ENCODE measurements at places on chromosomes 3 and 15.
A peak's percentile ranks its signal among the peaks of the same experiment; 100 is the strongest.

DNA sequence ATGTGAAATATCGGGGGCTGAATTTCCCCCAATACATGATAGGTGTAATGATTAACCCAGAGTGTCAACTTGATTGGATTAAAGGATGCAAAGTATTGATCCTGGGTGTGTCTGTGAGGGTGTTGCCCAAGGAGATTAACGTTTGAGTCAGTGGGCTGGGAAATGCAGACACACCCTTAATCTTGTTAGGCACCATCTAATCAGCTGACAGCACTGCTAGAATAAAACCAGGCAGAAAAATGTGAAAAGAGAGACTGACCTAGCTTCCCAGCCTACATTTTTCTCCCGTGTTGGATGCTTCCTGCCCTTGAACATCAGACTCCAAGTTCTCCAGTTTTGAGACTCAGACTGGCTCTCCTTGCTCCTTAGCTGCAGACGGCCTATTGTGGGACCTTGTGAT lies 247.8 kb downstream of the OTOL1 start:
- no peak for DNase-seq

- no peak for DNase-seq
Observed at GRCh38 chr3:111727843-111728565, 131.1 kb upstream of the PHLDB2 start.

GRCh38 chr3:120218981-120219380 lies 66.0 kb downstream of the GPR156 start:
- no peak for DNase-seq

- peak; percentile 71 for DNase-seq
Observed at GRCh38 chr3:186217820-186218164, 108.9 kb upstream of the ETV5 start.

GRCh38 chr15:56732135-56732885 lies 999 bp downstream of the ZNF280D start:
- DNase-seq = peak; percentile 47

DNA sequence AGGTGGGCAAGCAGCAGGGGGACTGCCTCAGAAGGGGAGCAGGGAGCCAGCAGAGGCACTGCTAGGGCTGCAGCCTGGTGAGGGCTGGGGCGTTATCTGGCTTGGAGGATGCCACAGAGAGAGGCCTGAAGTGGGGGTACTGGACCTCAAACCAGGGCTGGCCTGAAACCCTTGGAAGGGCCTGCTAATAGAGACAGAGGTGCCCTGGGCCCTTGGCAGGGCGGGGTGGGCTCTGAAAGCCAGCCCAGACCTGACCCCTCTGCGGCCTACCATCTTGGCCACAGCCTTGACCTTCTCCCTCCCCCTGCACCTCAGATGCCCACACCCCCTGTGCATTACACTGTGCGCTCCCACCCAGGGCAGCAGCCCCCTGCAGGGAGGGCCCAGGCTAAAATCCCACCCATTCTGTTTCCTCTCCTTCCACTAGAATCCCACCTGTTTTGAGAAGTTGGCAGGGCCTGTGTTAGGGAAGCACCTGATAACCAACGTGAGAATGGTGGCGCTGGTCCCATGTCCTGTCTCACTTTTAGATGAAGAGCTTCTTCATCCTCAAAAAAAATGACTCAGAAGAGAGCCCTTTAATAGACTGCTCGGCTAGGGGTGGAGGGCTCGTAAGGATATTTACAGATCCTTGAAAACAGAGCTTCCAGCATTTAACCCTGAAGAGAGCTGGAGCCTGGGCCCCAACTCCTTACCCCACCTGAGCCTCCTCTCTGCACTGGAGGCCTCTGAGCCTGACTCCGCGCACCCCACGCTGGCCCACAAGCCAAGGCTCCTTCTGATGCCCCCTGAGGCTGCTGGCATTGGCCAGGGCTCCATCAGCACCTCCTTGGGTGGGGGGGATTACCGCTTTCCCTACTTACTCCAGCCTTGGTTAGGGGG lies 29.8 kb downstream of the LOXL1 start:
- no peak for DNase-seq

DNA sequence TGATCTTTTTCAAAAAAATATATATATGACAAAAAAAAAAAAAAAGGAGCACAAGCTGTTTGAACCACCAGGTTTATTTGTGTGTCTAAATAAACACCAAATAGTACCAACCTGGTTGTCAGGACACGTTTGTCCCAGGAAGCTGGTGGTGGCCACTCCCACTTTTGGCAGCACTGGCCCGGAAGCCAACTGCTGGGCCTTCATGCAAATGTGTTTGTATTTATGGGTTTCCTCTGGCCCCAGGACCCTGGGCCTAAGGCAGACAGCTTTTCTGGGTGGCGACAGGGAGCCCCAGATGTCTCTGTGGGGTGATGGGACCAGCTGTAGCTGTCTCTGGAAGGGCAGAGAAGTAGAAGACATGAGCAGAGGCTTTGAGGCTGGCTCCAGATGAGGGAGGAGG lies 31.6 kb downstream of the PRKCD start:
- peak; percentile 47 for DNase-seq

DNA sequence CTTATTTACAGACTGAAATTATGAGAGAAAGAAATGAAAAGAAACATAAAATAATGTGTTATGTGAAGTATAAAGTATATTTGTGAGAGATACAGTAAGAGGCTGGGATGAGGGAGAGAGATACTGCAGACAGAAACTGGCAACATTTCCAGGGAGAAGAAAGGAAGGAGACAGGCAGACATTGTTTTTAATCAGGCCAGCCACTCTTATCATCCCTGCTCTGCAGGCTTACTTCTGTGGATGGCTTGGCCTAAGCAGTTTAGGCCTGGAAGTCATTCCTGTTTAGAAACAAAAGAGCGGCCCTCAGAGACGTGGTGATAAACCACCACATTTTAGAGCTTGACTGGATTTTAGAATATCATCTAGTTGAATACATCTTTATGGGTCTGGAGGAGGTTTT lies 12.4 kb downstream of the PCCB start:
- no peak for DNase-seq

DNA sequence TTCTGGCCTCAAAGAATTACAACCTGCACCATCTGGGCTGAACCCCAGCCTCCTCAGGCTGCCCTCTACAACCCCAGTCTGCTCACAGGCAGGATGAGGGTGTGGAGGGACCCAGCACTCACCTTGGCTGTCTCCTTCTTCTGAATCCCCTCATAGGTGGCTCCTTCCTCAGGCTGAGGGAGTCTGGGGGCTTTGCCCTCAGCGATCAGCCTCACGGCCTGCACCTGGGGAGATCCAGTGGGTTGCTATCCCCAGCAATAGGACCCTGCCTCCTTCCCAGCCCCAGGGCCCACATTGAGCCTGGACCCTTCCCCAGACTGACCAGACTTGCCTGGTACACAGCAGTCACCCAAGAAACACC lies 25.1 kb downstream of the ALDH1L1 start:
- DNase-seq = no peak

GRCh38 chr3:41164777-41165176 lies 34.5 kb upstream of the CTNNB1 start:
- DNase-seq = no peak

GRCh38 chr15:99966815-99967214 lies 233.6 kb upstream of the LYSMD4 start:
- DNase-seq = no peak

- DNase-seq = no peak
Observed at GRCh38 chr15:79987569-79987955, 16.6 kb upstream of the BCL2A1 start.

DNA sequence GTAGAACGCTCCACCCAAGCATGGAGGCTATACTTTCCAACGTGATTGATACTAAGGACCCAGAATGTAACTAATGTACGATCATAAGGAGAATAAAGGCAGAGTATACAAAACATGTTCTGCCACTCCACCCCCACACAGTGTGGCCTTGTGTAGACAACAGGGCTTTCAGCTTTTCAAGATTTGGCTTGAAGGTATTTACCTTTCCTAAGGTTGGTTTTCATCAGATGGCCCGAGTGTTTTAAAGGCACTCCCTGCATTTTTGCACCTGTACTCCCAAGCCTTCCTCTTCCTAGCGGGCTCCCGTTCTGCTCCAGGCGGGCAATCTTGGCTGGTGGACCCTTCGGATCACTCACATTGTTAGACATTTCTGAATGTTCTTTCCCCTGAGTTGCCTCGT lies 4.6 kb downstream of the SATB1 start:
- no peak for DNase-seq

- DNase-seq = no peak
Observed at GRCh38 chr3:100231668-100232067, 29.1 kb upstream of the TBC1D23 start.

- DNase-seq = no peak
Observed at GRCh38 chr15:63968122-63968524, 78.2 kb downstream of the DAPK2 start.

DNA sequence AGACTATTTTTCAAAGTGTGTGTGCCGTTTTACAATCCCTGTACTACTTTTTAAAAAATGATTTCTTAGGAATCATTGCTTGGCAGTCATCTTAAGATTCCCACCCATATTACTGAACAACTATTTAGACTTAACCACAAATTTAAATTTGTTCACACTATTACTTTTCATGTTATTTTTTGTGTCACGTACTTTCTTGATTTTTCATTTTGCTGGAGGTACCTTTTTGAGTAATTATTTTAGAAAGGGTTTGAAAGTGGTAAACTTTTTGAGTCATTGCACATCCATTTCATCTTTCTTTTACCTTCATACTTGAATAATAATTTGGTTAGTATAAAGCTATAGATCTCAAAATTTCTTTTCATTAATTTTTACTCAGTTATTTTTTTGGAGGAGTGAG lies 16.9 kb downstream of the CMTM8 start:
- DNase-seq = no peak

GRCh38 chr3:190220362-190220761 lies 99.7 kb upstream of the P3H2 start:
- no peak for DNase-seq

DNA sequence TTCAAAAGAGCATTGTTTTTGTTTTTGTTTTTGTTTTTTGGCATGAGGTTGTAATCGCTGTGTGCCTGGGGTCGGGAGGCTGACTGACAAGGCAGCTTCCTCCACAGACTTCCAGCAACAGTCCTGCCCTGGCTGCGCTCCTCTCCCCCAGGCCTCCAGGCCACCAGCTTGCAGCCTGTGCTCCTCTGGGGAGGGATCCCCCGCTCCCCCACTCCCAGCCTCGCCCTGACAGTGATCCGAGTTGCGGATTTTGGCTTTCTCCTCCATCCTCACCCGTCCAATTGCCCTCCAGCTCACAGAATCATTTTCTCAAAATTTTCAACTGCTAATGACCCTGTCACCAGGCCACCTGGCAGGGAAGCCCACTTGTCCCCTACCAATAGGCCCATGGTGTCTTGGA lies 36.5 kb upstream of the PCSK6 start:
- DNase-seq = no peak

DNA sequence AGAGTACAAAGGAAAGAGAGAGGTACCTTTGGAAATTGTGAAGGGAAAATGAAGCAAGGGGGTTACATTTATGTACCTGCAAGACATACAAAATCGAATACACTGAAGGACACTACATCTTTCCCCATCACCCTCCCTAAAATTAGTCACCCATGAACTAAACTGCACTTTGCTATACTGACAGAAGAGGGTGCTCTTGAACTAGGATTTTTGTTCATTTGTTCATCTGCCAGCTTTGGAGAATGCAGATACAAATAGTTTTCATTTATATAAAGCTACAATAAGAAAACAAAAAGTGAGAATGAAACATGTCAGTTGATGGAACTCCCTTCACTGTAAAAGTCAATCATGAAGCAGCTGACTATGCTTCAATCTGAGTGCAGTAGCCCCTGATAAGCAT lies 55.7 kb downstream of the PCCB start:
- no peak for DNase-seq

GRCh38 chr3:32865383-32865782 lies 47.6 kb downstream of the TRIM71 start:
- no peak for DNase-seq

DNA sequence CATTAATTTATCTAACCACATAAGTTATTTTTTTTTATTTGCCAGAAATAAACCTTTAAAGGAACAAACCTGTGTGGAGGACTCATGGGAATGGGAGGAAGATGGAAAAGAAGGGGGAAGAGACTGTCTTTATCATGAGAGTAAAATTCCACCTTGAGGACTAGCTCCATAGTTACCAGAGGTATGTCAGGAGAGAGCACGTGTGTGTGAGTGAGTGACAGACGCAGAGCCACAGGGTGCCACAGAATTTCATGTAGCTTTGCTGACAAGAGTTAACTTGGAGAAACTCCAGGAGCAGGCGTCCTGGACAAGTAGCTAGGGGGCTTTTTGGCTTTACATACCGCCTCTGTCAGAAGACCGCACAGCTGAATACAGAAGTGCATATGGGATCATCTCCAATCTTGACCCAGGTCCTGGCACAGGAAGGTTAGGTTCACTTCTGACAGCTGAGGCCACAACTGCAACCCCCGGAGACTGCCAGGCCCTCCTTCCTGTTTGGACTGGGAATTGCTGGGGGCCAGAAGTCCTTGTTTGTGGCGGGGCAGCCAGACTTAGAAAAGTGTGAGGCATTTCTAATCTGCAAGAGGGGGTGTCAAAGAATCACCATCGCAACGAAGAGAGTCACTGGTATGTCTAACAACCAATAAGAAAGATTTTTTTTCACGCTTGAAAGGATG lies 197.8 kb upstream of the TPM1 start:
- DNase-seq = no peak

DNA sequence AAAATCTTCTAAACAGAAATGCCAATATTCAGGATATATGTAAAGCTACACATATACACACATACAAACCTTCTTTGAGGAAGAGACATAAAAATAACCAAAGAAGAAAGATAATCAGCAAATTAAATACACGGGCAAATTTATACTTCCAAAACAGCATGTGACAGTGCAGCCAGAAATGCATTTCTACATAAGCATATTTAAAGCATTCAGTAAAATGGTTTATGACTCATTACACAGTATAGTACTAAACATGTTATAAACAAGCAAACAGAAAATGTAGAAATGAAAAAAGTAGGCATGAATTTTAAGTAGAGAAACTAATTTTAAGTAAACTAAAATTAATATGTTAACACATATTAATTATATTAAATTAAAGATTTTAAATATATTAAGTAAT lies 1717.2 kb downstream of the OTOL1 start:
- no peak for DNase-seq

GRCh38 chr3:169764312-169764881 lies 463 bp downstream of the TERC start:
- peak; percentile 78 for DNase-seq

- no peak for DNase-seq
Observed at GRCh38 chr3:67648229-67648628, 6.2 kb downstream of the SUCLG2 start.

DNA sequence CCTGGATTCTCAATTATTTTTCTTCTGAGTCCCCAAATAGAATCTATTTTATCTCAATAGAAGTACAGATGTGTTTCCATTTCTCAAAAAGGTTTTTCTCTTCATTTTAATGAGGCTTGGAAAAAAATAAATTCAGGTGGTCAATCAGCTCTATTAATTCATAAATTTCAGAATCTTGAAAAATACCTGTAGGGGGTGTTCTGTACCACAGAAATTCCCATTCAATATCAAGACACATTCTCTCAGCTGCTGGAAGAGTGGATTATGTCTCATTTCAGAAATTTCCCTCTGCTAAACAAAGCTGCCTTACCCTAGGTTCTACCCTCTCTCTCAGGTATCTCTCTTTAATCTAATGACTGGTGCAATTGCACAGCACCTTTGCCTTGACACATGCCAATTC lies 1121.2 kb downstream of the SI start:
- no peak for DNase-seq
